ENCODE measurements at places on chromosomes 7 and 10.

DNA sequence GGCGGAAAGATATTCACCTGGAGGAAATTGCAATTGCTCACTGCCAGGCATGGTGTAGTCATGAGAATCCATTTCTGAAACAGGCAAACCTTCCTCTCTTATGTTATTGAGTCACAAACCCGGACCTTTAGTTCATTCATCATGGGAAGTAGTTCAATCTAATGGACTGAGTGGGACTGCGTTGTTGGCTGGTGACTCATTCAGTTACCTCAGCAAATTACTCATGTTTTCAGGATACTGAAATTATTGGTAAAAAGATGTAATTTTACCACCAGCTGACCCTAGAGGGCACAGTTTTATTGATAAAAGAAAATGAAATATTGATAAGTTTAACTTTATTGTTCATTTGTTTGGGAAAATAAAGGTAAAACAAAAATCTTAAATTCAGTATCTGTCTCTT is 1194.4 kb upstream of the SORCS1 start:
- DNase-seq, result no peak

- peak; percentile 85 for DNase-seq
These were observed at the start of gene KMT2E for GRCh38 chr7:105013816-105014692. Gene KMT2E, plus strand, starts transcription at chr7:105014205. Its CDS starts 26,748 bp downstream, at chr7:105040953.

- no peak for DNase-seq
These were observed 18.5 kb upstream of the UBE3C start for GRCh38 chr7:157120181-157120580.

GRCh38 chr7:29262191-29262917 is 67.8 kb downstream of the CHN2 start:
- no peak for DNase-seq

GRCh38 chr10:10677479-10677878 is 340.2 kb upstream of the CELF2 start:
- peak; percentile 42 for DNase-seq

- DNase-seq, result no peak
These were observed 12.1 kb upstream of the CEP41 start for GRCh38 chr7:130452951-130453350.

GRCh38 chr10:73076360-73077183 is 20.1 kb downstream of the P4HA1 start:
- peak; percentile 79 for DNase-seq

GRCh38 chr10:58976254-58976653 is 200.2 kb upstream of the PHYHIPL start:
- no peak for DNase-seq

- no peak for DNase-seq
These were observed 28.2 kb upstream of the ASL start for GRCh38 chr7:66047426-66047825.
